ELF-1 (cell line): ENCODE measurements at places on chromosomes 1 and 21.

- DNase-seq: no peak
Measured at GRCh38 chr1:21904704-21905520, 32.2 kb downstream of the HSPG2 start.

- DNase-seq: peak; percentile 73
Measured at GRCh38 chr1:156583821-156584622, 4.5 kb downstream of the TTC24 start.

GRCh38 chr21:39208624-39209333 lies 25.5 kb upstream of the PSMG1 start:
- DNase-seq: peak; percentile 9

DNA sequence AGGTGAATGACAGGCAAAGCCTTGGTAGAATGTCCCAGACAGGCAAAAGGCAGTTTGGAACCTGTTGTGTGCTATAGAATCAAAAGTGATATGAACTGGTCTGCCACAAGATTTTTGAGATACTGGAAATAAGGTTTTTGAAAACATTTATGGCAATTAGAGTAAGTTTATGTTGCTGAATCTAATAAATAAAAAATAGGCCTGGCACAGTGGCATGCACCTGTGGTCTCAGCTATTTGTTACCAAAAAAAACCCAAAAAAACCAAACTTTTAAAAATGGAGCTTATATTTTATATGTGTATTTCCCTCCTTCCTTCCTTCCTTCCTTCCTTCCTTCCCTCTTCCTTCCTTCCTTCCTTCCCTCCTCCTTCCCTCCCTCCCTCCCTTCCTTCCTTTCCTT lies 76.4 kb upstream of the ARTN start:
- no peak for DNase-seq

DNA sequence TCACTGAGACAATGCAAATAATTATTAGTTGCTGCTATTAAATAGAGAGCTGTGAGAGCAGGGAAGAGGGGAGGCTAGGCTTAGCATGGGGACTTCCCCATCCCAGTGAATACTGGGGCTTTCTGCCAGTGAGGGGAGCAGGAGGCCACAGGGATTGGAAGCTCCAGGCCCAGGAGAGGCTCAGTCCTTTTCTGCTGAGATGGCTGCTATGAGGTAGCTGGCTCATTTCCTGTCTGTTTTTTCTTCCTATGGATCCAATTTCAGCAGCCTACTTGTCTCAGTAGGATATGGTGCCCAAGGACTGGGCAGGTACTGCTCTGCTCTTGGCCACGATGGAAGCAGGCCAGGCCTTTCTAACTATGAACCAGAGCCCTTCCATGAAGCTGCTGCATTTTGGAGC lies 10.0 kb downstream of the STMN1 start:
- DNase-seq: no peak

GRCh38 chr1:41847733-41848132 lies 71.0 kb downstream of the HIVEP3 start:
- DNase-seq: no peak

GRCh38 chr21:46193829-46194373 lies 9.6 kb upstream of the SPATC1L start:
- DNase-seq: no peak

GRCh38 chr1:226784081-226785049 lies 45.3 kb upstream of the ITPKB start:
- DNase-seq: no peak

GRCh38 chr1:179706339-179706941 lies 36.7 kb upstream of the FAM163A start:
- DNase-seq: peak; percentile 36

GRCh38 chr1:31487143-31487542 lies 74.1 kb downstream of the SERINC2 start:
- no peak for DNase-seq

GRCh38 chr1:84155517-84155916 lies 11.4 kb downstream of the PRKACB start:
- DNase-seq: no peak

GRCh38 chr1:61348025-61348665 lies 265.8 kb downstream of the NFIA start:
- DNase-seq: no peak

GRCh38 chr1:117598489-117598888 lies 7.4 kb upstream of the TENT5C start:
- no peak for DNase-seq

DNA sequence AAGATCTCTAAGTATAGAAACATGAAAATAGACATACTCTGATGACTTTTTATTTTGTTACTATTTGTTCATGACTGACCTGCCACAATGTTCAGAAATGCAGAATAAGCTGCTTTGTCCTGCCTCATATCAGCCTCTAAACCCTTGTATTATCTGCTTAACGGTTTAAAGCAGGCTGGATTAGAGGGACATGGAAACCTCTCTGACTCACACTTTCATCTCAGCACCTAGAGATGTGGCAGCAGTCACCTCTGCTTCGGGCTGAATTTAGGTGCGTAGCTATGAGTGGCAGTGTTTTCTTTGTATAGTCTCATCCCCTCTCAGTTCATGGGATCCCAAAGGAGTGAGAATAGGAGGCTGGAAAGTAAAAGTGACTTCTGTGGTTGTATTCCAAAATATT lies 255.4 kb downstream of the RGS7 start:
- no peak for DNase-seq

DNA sequence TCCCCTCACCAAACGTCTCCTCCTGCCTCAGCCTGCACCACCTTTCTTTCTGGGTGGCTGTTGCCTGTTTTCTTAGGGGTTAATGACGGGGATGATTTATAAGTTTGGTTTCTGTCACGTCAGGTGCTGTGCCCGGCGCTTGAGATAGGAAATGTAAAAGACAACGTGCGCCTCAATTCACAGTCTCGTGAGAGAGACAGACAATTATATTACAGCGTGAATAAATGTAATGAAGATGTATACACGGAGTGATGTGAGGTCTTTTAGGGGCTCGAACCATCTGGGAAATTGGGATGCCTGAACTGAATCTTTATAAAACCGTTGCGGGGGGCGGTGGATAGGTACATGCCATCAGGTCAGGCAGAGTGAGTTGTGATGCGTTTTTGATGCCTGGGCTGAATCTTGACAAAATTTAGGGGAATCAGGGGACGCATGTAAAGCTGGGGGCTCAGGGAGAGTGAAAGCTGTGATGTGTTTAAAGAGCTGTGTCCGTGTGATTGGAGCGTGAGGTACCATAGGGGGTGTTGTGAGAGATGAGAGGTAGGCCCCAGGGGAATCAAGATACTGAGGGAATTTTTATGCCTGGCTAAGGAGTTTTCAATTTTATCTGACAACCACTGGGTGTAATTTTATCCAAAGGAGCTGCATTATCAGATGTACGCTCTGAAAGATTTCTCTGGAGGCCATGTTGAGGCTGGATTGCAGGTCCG lies 831 bp downstream of the TIPRL start:
- peak; percentile 16 for DNase-seq

DNA sequence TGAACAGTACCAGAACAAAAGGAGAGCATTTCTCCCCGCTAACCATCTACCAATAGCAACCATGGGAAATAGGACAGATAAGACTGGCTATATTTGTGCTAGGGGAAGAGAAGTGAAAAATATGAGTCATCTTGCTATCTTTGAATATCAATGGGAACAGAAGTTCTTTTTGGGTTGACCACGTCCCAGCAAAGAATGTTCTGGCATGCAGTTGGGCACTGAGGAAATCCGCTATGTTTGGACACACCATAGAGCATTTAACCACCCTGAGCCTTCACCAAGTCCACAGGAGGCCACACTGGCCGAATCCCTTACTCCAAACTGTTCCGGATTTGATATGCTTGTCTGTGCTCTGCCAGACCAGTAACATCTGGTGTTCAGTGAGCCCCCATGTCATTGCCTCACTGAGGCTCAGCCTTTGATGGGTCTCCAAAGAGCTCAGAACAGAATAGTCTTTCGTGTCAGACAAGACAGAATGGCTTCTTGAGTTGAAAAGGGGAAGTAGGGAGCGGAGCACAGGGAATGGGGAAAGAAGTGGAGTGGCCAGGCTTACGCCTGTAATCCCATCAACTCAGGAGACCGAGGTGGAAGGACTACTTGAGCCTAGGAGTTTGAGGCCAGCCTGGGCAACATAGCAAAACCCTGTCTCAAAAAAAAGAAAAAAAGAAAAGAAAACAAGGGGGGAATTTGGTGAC lies 81.4 kb downstream of the SMYD2 start:
- no peak for DNase-seq

DNA sequence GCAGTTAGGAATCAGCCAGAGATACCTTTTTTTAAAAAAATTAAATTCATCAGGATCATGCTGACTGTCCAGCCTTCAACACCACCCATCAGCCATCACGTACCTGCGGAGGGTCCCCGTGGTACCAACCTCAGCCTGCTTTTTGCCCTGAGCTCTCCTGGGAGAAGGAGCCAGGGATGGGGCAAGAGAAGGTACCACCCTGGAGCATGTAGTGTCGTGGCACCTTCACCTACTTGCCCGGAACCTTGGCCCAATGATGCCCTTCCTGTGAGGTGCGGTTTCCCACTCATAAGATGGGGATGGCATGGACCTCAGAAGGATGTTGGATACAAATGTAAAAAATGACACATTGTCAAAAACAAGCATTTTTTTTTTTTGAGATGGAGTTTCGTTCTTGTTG lies 88.4 kb upstream of the C1orf174 start:
- no peak for DNase-seq

DNA sequence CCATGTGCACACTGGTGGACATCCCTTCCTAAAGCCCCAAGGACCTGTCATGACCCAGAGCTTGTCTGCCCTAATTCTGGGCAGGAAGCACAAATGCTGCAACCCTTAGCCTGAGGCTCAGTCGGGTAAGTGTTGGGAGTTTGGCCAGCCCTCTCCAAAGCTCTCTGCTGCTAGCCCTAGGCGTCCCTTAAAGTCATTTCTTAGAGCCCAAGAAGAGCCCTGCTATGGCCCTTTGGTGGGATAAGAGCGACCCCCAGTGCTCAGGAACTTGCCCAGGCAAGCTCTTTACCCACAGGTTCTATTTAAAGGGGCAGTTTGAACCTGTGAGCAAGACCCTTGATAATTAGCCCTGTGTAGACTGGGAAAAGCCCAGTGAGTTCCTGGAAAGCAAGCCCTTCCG lies 356.8 kb downstream of the RRAGC start:
- DNase-seq: peak; percentile 91

DNA sequence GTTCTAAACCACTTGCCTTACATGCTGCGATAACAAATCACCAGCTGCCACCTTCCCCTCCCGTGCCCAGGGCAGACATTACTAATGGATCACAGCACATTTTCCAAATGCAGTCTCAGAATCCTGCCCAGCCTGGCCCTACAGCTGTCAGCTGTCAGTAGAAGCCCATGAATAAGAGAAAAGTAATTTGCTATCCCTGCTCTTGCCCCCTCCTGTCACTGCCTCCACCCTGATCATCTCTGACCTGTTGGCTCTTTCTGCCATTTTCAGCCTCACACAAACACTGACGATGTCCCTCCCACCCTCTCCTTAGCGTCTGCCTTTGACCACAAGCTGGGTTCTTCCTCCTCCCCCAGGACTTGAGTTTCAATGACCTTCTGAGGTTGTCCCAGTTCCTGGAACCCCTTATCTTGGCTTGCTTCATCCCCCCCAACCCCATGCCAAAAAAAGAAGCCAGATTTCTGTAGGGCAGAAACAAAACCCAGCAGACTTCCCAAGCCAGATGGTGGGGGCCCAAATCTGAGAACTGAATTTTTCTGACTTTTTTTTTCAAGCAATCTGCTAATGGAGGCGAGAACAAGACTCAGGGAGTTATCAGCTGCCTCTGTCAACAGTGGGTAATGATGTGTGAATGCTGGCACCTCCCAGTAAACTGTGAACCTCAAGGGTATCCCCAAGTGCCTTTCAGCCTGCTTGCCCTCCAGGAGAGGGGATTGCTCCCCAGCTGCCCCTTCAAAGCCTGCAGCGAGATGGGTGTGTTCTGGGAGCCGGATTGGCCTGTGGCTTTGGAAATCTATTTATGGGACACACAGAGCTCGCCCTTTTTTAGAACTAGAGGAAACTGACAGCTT lies 216.5 kb upstream of the VAMP3 start:
- no peak for DNase-seq

- no peak for DNase-seq
Measured at GRCh38 chr1:36125129-36125991, at the start of gene COL8A2. Gene COL8A2, minus strand, starts transcription at chr1:36125222. Its CDS starts 24,980 bp downstream, at chr1:36100242.

GRCh38 chr1:7248549-7249199 lies 463.4 kb downstream of the CAMTA1 start:
- DNase-seq: no peak

GRCh38 chr21:37916310-37917051 lies at the start of gene KCNJ6:
Gene KCNJ6, minus strand, starts transcription at chr21:37916457. Its CDS starts 75,775 bp downstream, at chr21:37840682.
- DNase-seq: peak; percentile 87

- DNase-seq: no peak
Measured at GRCh38 chr1:232962761-232963745, 12.6 kb downstream of the NTPCR start.

DNA sequence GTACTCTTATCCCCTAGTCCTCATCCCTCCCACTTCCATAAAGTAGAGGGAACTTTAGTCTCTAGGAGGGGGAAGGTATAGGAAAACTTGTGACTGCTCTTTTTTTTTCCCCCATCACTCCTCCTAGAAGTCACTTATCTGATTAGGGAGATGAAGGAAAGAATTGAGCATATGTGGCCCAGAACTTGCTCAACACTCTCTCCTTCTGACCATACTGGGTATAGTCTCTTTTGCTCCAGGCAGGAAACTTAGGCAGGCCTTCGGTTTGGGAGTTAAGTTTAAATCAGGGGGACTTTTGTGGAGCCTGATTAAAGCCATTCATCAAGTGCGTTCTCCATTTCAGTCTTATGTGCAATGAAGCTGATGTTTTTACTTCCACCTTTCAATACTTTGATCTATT lies 5.8 kb downstream of the UBE2U start:
- no peak for DNase-seq
